Frontal cortex (tissue), 4 donors: ENCODE measurements at places on chromosomes 2 and 18. TPM values are rescaled to one million over a fixed set of nuclear protein-coding genes. Genes with fewer than 3 reads are reported as not detected.

Gene FRZB
- total RNA-seq, result 17.1 TPM

Gene MCFD2
- 42.4 TPM for total RNA-seq

Gene ALKAL2
- 2.0 TPM for total RNA-seq

Gene MAP3K19
- total RNA-seq, result 0.41 TPM

Gene STPG4
- 0.41 TPM for total RNA-seq

Gene FBXO15
- 4.1 TPM for total RNA-seq

Gene FARP2
- 37.1 TPM for total RNA-seq

Gene ANKRD29
- total RNA-seq, result 2.4 TPM

Gene IL1RL1
- total RNA-seq, result not detected

Gene METTL4
- total RNA-seq, result 16.7 TPM

Gene FBLN7
- 0.41 TPM for total RNA-seq

Gene MC2R
- total RNA-seq, result under 0.01 TPM

Gene SCYGR4
- total RNA-seq, result not detected
